ENCODE measurements at places on chromosomes 5 and 9.

GRCh38 chr5:176713409-176713808, 66.1 kb downstream of the TSPAN17 start:
- DNase-seq, result no peak

DNA sequence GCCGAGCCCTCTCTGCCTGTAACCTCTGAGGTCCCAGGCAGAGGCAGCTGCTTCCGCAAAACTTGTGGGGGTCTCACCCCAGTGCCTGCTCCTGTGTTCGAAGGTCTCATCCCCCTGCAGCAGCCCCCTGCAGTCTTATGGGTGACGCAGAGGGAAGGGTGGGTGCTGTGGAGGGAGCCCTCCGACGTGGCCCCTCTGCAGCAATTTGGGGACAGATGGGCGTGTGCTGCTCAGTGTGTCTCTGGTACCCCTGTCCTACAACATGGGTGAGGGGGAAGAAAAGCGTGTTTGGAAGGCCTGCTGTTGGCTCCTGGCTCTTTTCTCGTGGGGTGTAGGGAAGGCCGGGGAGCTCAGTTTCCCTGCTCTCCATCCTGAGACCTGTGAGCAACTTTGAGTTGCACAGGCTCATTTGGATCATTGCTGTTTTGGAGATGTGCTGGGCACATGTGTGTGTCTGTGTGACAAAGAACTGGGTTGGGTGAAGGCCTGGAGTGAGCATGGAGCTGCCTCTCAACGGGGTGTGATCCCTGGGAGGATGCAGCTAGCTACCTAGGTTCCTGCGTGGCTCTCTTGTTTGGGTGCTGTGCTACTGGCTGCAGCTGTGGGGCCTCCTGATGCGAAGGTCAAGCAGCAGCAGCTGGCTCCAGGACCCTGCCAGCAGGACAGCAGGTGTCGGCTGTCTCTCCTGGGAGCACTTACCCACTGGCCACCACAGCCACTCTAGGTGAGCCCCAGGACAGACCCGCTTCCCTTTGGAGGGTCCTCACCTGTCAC, 179.6 kb upstream of the PITX1 start:
- no peak for DNase-seq

- DNase-seq, result no peak
Measured at GRCh38 chr9:19424176-19424779, 15.5 kb downstream of the ACER2 start.

GRCh38 chr9:128927731-128928411, 7.1 kb downstream of the PHYHD1 start:
- no peak for DNase-seq

DNA sequence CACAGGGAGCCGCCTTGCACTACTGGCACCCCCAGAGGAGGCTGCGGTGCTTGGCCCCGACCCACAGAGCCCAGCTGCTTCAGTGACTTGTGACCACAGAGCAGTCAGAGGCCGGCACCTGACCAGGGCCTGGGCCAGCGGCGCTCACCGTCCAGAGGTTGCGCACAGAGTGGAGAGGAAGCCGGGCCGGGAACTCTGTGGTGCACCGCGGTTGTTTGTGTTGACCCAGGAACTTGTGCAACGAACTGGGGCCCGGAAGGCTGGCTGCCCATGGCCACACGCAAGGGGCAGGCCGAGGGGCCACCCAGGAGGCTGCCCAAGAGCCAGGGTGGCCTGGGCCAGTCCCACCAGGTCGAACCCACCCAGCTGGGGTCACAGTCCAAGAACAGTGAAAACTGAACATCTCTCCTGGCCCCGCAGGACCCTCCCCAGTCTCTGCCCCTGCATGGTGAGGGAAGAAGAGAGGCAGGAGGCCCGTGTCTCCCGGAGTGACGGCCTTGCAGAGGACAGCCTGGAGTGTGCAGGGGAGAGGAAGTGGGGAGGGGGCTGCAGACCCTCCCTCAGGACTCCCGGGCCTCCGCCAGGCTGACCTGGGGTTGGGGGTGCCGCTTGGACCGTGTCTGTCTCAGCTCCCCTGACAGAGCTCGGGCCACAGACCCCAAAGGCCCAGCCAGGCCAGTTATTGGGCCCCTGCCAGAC, 42.8 kb upstream of the EGFL7 start:
- no peak for DNase-seq

DNA sequence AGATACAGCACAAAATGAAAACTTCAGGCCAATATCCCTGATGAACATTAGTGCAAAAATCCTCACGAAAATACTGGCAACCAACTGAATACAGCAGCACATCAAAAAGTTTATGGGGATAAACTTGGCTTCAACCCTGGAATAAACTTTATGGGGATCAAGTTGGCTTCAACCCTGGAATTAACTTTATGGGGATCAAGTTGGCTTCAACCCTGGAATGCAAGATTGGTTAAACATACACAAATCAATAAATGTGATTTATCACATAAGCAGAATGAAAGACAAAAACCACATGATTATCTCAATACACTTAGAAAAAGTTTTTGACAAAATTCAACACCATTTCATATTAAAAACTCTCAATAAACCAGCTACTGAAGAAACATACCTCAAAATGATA, 213.7 kb upstream of the DMRTA1 start:
- no peak for DNase-seq

- DNase-seq, result no peak
Measured at GRCh38 chr9:136385015-136385414, 11.5 kb upstream of the CARD9 start.

- DNase-seq, result no peak
Measured at GRCh38 chr5:91535499-91535898, 152.4 kb upstream of the ARRDC3 start.

DNA sequence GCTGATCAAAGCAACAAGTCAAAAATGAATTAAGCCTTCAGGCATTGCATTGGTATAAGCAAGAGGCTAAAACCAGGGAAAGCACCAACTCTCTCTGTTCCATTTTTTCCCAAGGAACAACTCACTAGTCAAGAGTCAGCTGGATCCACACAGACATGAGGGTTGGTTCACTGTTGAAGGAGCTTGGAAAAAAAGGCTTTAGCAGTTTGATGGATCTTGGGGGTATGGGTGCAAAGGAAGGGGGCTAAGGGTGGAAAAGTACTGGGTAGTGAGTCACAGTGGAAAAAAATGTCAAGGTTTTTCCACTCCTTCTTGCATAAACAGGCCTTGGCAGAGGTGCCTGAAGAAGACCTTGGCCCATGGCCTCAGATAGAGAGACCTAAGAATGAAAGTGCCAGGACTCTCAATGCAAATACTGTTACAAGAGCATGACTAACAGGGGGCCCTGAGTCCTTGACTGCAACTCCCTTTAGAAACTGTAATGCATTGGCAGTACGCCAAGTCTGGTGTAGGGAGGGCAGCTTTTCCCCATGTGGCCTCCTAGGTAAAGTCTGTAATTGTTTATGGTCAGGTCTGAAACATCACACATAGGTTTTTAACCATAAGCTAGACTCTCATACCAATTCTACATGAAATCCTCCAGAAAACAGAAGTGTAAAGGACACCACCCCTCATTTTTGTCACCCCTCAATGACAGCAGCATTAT, 23.7 kb downstream of the ACTL7A start:
- no peak for DNase-seq

- DNase-seq, result no peak
Measured at GRCh38 chr5:124297826-124298225, 448.6 kb downstream of the ZNF608 start.

GRCh38 chr5:13972029-13972428, 27.5 kb upstream of the DNAH5 start:
- DNase-seq, result no peak

GRCh38 chr5:115774684-115775083, 41.8 kb downstream of the CDO1 start:
- DNase-seq, result no peak

- DNase-seq, result no peak
Measured at GRCh38 chr9:121876255-121876654, 216.9 kb downstream of the TTLL11 start.

- no peak for DNase-seq
Measured at GRCh38 chr5:56055287-56055686, 60.5 kb upstream of the IL6ST start.

GRCh38 chr5:32713770-32714381, 2.8 kb downstream of the NPR3 start:
- no peak for DNase-seq

DNA sequence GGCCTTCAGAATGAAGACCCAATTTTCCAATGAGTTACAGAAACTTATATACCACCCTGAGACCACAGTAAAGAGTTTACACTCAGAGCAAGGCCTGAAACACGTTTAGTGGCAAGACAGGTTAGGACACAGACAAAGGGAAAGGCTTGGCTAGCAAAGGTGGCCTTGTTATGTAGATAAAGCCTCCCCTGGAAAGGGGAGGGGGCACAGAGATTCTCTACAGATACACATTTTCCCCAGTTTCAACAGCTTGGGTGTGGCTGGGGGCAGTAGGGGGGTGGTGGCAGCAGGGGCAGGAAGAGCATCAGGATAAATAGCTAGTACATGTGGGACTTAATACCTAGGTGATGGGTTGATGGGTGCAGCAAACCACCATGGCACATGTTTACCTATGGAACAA, 51.9 kb upstream of the PPP1R2B start:
- no peak for DNase-seq

DNA sequence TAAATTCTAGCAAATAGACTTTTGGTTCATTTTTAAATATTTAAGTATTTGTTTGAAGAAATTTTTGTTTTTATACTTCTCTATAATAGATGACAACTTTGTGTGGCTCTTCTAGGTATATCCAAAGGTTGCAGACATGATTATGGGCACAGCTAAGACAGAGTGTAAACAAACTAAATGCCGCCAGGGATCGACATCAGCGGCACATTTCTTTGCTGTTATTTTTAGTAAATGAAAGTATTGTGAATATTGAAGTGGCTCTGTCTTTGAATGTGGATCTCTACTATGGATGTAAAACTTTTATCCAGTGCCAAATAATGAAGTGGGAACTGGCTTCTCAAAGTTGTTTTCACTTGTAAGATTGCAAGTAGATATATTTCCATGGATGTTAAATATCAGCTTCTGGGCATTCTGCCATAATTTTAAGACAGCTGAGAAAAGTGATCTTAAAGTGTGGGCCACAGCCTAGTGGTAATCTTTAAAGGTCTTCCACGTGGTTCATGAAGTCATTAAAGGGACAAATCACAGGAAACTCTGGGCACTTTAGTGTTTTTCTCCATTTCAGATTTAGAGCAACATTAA, 589.9 kb downstream of the ZNF608 start:
- DNase-seq, result no peak

GRCh38 chr9:2241461-2241835, 226.3 kb downstream of the SMARCA2 start:
- DNase-seq, result no peak

DNA sequence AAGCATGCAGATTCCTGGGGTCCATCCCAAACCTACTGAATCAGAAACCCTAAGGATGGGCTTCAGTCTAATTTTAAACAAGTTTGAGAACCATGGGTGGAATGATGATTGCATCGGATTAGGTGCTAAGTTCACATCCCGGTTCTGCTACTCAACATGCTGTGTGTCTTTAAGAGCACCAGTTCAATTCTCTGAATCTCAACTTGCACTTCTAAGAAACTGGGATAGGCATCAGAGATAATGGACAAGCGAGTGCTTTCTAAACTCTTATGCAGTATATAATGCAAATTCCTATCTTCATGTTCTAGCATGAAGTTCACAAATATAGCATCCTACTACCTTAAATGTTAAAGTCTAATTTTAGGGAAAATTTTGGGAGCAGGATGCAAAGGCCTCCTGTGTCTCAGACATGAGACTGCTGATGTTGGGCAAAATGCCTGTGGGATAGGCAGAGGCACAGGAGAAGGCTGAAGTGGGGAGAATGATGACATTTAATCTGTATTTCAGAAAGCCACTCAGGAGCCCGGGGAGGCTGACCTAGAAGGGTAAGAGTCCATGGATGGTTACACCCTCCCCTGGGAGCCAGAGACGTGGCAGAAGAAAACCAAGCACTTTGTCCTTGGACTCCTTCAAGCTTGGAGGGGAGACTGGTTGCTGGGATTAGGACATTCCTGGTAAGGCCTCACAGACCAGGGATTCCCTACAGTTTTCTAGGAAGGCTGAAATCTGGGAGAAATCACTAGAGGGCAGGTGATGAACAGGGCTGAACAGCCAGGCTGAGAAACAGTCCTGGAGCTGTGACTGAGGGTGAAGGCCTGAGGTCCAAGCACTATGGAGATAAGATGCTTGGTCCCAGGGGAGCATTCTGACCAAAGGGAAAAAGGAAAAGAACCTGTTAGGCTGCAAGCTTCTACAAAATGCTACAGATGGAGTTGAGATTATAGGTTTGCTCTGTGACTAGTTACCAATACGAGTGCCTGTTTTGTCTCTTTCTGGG, 311.9 kb upstream of the PANK3 start:
- DNase-seq, result no peak

- DNase-seq, result no peak
Measured at GRCh38 chr9:27722866-27723265, 149.6 kb upstream of the C9orf72 start.

DNA sequence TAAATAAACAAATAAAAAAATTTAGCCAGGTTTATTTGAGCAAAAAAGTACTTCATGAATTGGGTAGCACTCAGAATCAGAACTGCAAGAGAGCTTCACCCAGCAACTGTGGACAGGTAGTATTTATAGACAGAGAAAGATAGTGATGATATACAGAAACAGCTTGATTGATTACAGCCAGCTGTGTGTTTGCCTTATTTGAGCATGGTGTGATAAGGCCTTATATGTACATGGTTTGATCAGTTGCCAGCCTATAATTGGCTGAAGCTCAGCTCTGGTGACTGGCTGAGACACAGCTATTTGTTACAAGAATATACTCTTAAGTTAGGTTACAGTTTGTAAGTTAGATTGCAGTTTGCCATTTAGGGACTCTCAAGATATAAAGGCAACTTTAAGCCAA, 34.3 kb upstream of the ARL15 start:
- DNase-seq, result no peak

DNA sequence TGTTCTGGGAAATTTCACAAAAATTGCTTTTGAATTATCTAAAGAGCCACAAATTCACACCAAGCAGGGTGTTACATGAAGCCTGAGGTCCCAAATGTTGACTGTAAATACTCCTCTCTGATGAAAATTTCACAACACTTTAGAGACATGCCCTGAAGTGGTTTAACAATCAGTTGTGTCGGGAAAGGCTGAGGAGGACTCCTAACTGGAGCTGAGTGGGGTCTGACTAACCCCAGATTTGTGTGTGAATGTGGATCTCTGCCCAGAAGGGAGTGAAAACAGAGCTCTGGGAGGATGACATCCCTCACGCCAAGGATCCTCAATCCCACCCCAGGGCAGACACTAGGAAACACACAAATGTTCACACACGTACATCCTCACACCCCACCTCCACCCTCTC, 31.1 kb upstream of the GRXCR2 start:
- DNase-seq, result no peak

DNA sequence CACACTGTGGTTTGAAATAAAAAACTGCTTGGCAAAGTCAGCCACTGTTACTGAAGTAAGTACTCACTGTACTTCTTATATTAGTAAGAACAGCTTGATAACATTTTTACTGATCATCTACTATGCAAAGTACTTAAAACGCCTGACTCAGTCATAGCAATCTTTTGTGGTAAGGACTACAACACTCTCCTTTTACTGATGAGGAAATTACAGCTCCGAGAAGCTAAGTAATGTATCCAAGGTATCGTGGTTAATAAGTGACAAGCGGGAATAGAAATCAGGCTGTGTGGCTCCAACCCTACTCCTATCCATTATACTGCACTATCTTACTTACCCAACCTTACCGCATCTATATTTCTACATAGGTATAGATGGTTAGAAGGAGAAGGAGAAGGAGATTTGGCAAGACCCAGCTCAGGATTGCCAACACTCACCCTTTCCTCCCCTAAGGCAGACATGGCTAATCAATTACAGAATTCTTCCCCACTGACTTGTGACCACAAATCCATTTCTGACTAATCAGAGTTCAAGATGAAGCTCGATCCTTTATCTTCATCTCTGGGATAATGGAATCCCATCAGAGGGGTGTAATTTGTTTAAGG, 281.4 kb downstream of the SPOCK1 start:
- no peak for DNase-seq

GRCh38 chr5:80607832-80608231, 37.8 kb upstream of the ANKRD34B start:
- DNase-seq, result no peak

Data from activated gamma-delta T cell (primary cell).